H9 (cell line): ENCODE measurements at places on chromosomes 7 and 10. TPM values are rescaled to one million over a fixed set of nuclear protein-coding genes. Genes with fewer than 3 reads are reported as not detected.

Gene SPDYE9
- not detected in 2 replicates for total RNA-seq

GRCh38 chr10:1061930-1062774 is 6.0 kb downstream of the WDR37 start:
- DNase-seq, result no peak

Gene NOS3
- total RNA-seq, result 4.5 and 4.7 TPM in 2 replicates

GRCh38 chr7:87231711-87232110 is 12.2 kb upstream of the TMEM243 start:
- no peak for DNase-seq

Gene C7orf57
- total RNA-seq, result 0.35 TPM in 1 of 2 replicates, not detected in the other

GRCh38 chr10:101111547-101111946 is 19.6 kb upstream of the TLX1 start:
- no peak for DNase-seq

DNA sequence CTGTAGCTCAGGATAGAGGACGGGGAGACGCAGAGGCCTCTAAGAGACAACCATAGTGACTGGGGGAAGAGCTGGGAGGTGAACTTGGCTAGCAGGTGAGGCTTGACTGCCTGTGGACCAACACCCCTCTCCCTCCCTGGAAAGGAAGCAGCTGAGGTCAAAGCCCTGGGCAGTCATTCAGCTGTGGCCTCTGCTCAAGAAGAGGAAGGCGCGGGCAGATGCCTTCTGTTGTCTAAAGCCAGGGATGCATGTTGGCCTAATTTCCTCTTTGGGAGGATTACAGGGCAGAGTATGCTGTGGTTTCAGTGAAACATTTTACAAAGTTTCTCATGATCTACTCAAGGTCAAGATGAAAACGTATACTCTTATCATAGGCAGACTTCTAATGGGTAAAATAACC is 327.1 kb downstream of the PRPF18 start:
- DNase-seq, result no peak

Gene ZFYVE27
- 32.2 and 33.2 TPM in 2 replicates for total RNA-seq

GRCh38 chr10:32143302-32143847 is 87.2 kb upstream of the KIF5B start:
- no peak for DNase-seq

DNA sequence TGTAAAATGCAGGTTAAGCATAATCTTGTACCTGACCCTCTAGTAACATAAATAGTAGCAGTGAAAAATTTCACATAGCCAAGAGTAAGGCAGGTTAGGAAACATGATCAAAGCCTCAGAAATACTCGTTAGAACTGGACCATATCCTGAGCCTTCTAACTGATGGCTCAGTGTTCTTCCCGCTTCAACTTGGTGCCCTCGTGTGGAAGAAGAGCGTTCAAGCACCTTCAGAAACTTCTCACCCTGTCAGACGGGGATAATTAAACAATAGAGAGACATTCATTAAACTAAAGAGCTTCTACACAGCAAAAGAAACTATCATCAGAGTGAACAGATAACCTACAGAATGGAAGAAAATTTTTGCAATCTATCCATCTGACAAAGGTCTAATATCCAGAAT is 124.5 kb downstream of the MYOF start:
- peak; percentile 50 for DNase-seq

Gene EBLN1
- total RNA-seq, result not detected in 2 replicates

DNA sequence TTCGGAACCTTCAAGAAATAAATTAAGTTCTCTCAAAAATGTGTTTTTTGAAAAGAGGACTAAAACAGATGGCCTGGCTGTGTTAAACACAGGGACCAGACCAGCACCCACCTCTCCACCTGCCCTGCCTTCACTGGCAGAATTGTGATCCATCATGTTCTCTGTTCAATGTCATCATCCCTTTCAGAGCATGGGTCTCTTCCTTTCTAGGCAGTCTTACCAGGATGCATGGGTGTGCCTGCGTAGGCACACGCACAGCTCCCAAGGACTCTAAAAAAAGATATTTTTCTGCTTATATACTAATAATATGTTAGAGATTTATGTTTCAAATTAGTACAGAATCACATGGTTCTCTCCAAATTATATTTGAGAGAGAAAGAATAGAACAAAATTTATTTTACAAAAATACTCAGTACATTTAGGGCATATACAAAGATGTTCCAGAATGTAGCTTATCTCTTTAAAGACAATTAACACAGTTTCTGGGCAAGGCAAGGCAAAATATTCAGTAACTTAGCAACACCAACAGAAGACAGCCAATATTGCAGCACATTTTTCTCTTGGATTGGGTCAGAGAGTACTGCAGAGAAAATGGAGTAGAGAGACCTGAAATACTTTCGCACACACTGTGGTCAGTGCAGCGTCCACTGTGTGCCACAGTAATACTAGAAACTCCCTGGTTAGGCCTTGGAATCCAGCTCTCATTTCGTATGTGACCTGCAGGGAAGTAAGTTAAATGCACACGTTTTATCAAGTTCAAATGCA is 52.8 kb downstream of the EGFR start:
- DNase-seq, result no peak

Gene CRPPA
- total RNA-seq, result 1.6 and 1.9 TPM in 2 replicates

Gene ADIRF
- not detected in 2 replicates for total RNA-seq

Gene SRGN
- total RNA-seq, result not detected in 2 replicates

- DNase-seq, result no peak
Measured at GRCh38 chr10:117539903-117540639, 2.5 kb upstream of the EMX2 start.

- DNase-seq, result no peak
Measured at GRCh38 chr10:20877986-20878983, 18.8 kb downstream of the NEBL start.

DNA sequence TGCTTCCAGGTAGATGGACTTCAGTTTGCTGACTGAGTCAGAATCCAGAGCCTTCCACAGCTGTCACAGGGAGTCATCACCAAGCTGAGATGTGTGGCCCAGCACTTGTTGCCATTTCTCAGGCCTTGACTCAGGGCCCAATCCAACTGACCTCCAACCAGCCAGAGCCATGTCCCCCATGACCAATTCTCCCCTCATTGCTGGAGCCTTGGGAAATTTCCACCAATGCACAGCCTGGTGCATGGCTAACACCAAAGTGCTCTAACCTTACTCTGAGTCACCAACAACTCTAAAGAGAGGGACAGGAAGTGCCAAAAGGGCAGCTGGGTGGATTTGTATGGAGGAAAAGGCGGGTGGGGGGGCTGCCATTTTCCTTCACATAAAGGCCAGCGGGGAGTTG is 13.4 kb upstream of the GLI3 start:
- DNase-seq, result no peak

DNA sequence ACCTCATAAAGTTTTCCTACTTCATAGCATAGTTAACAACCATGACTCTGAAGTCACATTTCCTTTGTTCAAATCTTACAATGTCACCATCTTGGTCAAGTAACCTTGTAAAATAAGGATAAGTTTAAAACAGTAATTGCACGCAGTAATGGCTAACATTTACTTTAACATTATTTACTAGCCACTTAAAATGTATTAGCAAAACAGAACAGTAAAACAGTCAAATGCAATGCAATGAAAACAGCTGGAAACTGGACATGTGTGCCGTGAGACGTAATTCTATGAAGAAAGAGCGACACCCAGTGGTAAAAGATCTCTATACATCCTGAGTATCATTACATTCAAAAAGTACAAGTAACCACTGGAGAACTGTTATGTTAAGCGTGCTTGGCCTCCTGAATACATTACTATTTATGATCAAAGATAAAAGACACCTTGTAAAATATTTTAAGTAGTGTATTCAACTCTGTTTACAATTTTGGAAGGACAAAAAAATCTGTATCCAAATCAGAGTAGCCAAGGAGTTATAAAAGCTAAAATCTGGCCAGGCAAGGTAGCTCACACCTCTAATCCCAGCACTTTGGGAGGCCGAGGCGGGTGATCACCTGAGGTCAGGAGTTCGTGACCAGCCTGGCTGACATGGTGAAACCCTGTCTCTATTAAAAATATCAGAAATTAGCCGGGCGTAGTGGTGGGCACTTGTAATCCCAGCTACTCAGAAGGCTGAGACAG is 27.2 kb downstream of the ATE1 start:
- DNase-seq, result no peak

- DNase-seq, result no peak
Measured at GRCh38 chr10:122350893-122351292, 23.6 kb upstream of the PLEKHA1 start.

Gene FLNC
- total RNA-seq, result 12.2 and 12.5 TPM in 2 replicates

Gene ZPBP
- not detected in 2 replicates for total RNA-seq
